ENCODE measurements at places on chromosomes 5 and 9.

- no peak for DNase-seq
These were observed 74.1 kb downstream of the CSF2 start for GRCh38 chr5:132147663-132148062.

DNA sequence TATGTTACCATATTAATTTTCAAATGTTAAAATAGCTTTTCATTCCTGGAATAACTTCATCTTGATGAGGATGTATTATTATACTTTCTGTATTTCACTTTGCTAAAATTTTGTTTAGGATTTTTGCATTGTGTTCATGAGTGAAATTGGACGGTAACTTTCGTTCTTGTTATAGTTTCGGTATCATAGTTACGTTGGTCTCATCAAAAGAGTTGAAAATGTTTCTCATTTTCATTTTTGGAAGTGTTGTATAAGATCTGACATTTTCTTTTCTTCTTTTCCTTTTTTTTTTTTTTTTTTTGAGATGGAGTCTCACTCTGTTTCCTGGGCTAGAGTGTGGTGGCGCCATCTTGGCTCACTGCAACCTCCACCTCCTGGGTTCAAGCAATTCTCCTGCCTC, 20.0 kb downstream of the PRRT1B start:
- DNase-seq: no peak

DNA sequence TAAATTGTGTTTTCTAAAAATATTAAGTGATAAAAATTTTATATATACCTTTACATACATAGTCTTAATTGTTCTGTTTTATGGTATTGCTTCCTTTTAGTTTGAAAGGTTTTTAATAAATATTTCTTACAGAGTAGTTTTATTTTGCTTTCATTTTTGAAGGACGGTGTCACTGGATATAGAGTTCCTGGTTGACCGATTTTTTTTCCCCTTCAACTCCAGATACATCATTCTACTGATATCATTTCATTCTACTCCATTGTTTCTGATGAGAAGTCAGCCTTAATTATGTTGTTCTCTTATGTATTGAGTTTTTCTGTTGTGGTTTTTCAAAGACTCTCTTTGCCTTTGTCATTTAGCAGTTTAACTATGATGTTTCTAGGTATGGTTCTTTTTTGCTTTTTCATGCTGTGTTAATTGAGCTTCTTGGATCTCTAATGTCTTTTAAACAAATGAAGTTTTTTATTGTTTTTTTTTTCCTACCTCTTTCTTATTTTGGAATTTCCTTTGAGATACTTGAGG, 30.4 kb downstream of the MTREX start:
- DNase-seq: no peak

DNA sequence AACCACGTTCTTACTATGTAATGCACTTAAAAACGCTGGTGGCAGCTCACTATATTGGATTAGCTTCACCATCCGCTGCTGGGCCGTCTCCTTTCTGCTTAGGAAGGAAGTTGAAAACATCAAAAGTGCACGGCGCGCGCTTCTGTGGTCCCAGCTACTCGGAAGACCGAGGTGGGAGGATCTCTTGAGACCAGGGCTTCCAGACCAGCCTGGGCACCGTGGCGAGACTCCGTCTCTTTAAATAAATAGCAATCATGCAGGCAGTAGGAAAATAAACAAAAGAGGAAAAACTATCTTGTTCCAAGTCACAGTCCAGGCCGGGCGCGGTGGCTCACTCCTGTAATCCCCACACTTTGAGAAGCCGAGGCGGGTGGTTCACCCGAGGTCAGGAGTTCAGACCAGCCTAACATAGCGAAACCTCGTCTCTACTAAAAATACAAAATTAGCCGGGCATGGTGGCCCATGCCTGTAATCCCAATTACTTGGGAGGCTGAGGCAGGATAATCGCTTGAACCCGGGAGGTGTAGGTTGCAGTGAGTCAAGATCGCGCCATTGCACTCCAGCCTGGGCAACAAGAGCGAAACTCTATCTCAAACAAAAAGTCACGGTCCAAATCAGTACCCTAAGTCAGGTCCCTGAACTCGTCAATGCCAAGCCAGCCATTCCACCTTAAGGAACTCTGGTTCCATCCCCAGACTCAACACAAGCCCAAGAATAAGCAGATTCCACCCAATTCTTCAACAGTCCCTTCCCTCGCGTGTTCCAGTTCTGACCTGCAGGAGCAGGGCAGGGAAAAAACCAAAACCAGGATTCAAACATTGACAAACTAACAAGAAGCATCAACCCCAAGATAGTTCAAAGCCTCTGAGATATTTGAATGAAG, 1.0 kb upstream of the GOLGA1 start:
- peak; percentile 5 for DNase-seq

Data from kidney epithelial cell (primary cell).